ENCODE measurements at places on chromosomes 3 and 15.

DNA sequence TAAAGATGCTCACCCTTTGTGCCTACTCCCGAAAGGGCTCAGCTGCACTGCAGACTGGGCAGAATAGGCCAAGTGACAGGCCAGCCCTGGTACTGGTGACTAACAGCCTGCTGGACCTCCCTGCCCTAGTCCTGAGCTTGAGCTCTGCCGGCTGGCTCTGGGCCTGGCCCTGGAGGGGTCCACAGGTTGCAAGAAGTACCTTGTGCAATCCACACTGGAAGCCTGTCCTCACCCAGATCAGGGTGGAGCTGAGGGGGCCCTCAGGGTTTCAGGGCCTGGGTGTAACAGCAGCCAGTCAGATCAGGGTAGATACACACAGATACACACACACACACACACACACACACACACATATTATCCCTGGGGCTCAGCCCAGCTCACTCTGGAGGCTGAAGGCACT lies 27.3 kb upstream of the PLA2G4D start:
- DNase-seq = no peak

DNA sequence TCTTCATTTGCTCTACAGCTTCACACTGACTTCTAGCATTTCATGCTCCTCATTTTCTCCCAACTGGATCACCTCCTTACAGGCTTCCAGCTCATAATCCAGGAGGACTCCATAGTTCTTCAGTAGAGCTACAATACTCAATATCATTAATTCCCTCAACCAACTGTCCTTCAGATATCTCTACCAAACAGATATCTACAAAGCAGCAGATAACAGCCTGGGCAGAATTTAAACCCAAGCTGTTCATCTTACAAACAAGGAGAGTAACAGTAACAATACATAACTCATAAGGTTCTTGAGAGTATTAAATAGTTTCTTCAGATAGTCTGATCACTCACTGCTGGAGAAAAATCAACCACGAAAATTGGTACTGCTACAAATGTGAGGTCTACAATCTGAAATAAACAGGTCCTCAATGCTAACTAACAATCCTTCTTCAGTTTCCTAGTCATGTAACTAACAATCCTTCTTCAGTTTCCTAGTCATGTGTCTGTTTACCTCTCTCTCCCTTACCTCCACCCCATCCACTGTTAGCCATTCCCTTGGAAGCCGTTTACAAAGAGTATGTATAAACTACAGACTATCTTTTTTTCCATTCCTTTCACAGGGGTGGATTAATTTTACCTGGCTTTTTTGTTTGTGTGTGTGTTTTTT lies 5.0 kb downstream of the PEAK1 start:
- DNase-seq = no peak

DNA sequence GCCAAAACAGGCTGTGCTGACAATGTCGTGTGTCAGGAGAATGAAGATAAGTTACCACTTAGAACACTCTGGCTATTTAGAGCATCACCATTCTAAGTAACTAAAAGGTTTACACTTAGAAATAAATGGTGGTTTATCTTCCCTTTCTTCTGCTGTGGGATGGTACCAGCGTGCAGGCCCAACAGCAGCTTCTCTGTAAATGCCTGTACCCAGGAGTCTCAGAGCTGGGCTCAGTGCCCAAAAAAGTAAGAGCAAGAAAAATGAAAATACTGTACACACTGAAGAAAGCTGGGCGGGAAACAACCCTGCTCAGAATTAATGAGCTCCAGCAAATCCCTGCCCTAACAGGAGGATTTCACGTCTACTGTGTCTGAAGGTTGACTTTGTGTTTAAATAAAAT lies 206.5 kb downstream of the MFSD1 start:
- DNase-seq = no peak

GRCh38 chr3:107271787-107272387 lies 105.4 kb upstream of the CCDC54 start:
- DNase-seq = peak; percentile 65

DNA sequence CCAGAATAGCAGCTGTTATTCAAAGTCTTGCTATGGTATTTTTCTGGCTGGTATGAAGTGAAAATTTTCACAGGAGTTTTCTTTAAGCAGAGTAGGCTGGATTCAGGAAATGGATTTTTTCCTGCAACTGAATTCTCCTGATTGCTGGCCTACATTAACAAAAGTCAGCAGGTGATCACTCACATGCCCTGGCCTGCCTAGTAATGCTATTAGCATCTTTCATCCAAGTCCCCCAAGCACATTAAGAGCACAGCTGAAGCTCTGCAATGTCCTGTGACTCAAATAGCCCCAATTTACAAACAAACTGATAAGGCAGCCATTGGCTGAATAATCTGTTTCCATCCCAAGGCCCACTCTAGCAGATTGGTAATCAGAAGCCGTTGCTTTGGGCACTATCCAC lies 688.3 kb upstream of the LMCD1 start:
- DNase-seq = peak; percentile 86

DNA sequence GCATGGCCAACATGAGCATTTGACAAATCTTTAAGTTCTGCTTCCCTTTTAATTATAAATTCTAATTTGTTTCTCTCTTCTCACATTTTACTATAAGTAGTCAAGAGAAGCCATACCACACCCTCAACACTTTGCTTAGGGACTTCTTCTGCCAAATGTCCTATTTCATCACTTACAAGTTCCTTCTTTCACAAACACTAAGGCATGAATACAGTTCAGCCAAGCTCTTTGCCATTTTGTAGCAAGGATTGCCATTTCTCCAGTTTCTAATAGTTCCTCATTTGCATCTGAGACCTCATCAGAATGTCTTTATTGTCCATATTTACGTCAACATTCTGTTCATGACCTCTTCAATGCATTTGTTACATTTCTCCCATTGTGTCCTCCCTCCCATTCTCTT lies 29.4 kb downstream of the SLC22A14 start:
- no peak for DNase-seq

GRCh38 chr3:182914341-182914740 lies 66.0 kb downstream of the DCUN1D1 start:
- no peak for DNase-seq

DNA sequence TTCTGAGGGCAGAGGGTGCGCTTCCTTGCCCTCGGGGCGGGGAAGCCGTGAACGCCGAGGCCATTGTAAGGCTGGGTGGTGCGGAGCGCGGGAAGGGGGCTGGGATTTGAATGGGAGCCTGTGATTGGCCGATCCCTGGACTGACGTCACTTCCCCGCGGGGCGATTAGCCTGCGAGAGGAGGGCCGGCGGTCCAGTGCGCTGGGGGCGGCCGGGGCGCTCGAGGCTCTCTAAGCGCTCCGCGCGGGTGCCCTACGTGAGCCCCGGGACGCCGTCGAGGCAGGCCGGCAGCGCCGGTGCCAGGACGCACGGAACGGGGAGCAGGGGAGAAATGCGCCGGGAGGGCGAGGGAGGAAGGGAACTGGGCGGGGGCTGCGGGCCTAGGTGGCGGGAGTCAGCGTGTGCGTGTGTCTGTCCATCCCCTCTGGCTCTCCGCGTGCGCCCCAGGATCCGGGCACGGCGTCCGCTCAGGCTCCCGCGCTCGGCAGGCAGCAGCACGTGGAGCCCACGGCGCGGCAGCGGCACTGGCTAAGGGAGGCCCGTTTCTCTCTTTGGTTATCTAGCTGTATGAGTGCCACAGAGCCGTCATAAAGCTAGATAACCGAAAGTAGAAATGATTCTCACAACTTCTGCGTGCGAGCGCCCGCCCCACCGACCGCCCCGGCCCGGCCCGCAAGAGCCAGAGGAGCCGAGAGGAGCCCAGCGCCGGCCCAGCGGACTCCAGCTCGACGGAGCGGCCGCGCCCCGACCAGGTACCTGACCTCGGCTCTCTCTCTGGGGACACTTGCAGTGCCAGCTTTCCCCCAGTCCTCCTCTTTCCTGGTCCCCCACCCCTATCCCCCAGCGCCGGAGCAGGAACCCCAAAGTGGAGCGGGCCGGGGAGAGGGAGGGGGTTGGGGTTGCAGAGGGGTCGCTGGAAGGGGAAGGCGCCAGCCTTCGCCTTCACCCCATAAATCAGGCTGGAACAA lies 33.1 kb upstream of the POLG start:
- peak; percentile 69 for DNase-seq

GRCh38 chr3:147371771-147372340 lies 34.5 kb downstream of the ZIC4 start:
- no peak for DNase-seq

GRCh38 chr3:193813501-193813830 lies 220.5 kb downstream of the OPA1 start:
- no peak for DNase-seq

DNA sequence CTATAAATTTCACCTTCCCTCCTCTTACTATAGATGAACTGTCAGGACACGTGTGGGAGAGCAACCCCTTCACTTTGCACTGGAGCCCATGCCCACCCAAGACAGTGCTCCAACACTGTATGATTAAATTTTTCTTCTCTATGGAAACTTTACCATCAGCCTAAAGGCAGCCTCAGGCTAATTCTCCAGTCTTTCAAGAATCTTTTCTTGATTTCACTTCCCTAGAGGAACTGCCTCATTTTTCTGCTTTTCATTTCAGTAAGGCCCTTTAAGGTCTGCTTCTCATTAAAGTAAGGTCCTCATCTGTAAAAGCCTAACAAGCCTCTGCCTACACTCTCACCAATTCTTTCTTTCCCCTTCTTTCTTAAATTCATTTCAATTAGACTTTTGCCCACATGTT lies 137.3 kb downstream of the KCNMB2 start:
- DNase-seq = no peak

DNA sequence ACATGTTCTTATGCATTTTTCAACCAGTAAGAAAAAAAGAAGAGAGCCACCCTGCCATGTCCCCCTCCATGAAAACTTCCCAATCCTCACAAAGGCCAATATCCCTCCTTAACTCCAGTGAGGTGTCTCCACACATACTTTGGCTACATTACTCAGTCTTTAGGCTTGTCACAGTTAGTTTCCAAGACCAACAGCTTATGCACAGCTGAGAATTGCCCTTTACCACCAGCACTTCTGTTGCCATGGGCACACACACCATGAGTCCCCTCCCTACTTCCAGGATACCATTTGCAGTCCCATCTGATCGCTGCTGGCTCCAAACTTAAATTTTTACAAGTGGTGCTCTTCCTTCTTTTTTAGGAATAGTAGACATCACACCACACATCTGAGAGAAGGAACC lies 150.3 kb upstream of the STRIT1 start:
- no peak for DNase-seq

GRCh38 chr3:9204253-9204992 lies 45.0 kb downstream of the SRGAP3 start:
- no peak for DNase-seq

GRCh38 chr3:38834110-38834509 lies 18.1 kb upstream of the SCN10A start:
- DNase-seq = no peak

DNA sequence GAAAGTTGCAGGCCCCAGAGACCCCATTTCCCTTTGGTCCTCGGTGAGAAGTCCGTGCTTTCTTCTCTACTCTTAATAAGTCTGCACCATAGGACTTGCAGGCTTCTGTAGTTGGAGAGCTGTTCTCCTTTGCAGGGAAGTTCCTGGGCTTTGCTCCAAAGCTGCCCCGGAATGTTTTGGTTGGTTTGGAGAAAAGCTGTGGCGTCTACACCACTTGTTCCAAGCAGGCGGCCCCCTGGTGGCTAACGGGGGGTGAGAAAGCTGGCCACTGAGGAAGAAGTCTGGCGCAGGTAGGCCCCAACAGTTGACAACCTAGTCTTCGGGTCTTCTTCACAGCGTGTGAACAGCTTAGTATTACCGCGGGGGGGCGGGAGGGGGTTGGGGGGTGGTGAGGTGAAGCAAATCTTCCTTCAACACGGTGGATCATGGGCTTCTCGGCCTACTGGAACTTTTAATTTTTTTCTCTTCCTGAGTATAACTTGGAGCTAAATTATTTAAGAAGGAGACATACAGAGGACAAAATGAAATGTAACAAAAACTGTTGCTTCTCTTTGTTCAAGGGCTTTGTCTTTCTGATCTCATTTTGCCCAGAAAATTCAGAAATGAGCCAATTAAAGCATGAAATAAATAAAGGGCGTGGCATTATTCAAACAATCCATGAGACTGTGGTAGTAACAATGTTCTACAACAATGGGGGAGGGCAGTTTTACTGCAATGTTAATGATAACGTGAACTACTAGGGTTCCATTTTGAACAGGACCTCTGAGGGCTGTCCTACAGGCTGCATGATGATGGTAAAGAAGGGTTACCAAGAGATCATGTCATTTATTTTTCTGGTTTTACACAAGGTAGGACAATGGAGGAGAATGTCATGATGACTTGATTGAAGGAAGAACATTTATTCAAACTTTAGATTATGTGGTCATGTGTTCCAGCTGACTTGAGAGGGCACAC lies 2.2 kb upstream of the THRB start:
- DNase-seq = no peak

DNA sequence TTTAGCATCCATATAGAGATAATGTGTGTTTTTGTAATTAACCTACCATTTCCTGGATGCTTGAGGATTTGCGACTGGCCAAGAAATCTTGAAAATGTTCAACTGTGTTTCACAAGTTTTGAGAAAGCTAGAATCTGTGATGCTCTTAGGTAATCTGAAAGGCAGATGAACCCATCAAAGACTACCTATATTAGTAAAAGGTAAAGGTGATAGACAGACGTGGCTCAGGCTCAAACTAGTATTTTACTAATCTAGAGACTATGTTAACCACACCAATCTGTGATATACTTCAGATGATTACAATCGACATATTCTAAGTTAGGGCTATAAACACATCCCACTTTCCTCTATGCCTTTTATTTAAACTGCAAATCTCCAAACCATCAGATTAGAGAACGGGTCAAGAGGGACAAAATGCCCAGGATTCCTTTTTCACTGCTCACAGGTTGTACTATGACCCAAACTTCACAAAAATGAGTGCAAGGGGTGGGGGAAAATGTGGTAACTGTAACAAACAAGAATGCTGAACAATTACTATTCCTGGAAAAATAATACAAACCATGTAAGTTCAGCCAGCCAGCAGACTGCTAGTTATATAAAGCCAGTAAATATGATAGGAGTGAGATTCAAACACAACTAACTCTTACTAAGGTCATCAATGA lies 295.1 kb downstream of the FOXP1 start:
- no peak for DNase-seq

DNA sequence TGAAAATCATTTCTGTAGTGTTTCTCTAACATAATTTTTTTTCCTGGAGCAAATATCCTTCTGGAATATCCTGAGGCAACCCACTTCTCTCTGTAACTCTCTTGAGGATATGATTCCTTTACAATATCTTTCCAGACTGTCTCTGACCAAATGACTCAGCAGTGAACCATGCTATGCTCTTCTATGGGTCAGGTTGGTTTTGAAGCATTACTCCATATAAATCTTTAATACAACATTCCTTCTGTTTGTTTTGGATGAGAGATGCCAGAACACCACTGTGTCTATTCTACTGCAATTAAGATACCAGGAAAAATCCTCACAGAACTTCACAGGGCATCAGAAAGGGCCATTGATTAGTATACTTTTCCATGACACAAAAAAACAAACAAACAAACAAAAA lies 626.4 kb upstream of the ZNF385D start:
- DNase-seq = no peak

- DNase-seq = no peak
Observed at GRCh38 chr3:25289663-25290062, 138.4 kb upstream of the RARB start.

DNA sequence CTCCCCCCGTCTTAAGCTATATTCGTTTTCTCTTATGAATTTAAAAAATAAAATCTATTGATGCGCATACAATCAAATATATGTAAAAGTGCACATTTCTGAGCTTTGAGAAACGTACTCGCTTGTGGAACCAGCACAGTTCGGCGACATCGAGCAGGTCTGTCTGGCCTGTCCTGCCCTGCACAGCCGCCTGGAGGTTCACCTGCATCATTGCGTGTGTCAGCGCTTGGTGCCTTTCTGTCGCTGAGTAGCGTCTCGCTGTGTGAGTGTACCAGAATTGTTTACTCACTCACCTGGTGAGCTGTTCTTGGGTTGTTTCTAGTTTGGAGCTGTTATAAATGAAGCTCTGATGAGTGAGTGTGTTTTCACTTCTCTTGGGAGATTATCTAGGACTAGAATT lies 104.0 kb downstream of the VGLL4 start:
- no peak for DNase-seq
